ENCODE measurements at places on chromosomes 4 and X.

- no peak for DNase-seq
These were observed 665 bp downstream of the TRPC5OS start for GRCh38 chrX:111876646-111877045.

GRCh38 chrX:9681422-9681821, 84.2 kb downstream of the GPR143 start:
- no peak for DNase-seq

- no peak for DNase-seq
These were observed 26.8 kb upstream of the CLDN24 start for GRCh38 chr4:183348706-183349659.

DNA sequence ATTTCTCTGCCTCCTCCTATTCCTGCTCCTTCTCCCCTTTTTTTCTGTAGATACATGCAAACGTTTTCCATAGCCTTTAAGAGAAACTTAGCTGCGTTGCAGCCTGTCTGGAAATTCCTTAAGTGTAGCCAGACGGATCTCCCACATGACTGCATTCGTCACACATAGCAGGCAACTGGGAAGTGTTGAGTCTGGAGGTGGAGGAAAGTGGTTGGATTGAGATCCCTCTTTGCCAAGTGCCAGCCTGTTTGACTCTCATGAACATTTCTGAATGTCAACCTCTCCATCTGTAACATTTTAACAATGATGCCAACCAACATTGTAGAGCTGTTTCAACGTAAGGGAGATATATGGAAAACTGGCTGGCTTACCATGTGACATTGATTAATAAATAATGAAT, 45.1 kb upstream of the FAM9A start:
- DNase-seq, result no peak

Measured in right kidney (tissue), 9 donors.